ENCODE measurements at places on chromosomes 7 and 10.

GRCh38 chr7:4154882-4155535, 527.1 kb upstream of the FOXK1 start:
- DNase-seq: no peak
- no peaks in the 10 kb centered on the region for H3K36me3 ChIP-seq
- H3K4me1 ChIP-seq: peaks cover 6% of the 10 kb centered on the region
- H3K4me3 ChIP-seq: no peak overlapping the region

- H3K4me1 ChIP-seq: peaks cover 3% of the 10 kb centered on the region
- peaks cover 34% of the 10 kb centered on the region for H3K36me3 ChIP-seq
- no peaks in the 10 kb centered on the region for H3K27me3 ChIP-seq
- no peak overlapping the region for H3K27ac ChIP-seq
Observed at GRCh38 chr7:51031791-51032515, 249.3 kb upstream of the GRB10 start.

GRCh38 chr10:100993986-100994708, 5.5 kb upstream of the LZTS2 start:
- no peak overlapping the region for H3K4me3 ChIP-seq
- no peak for DNase-seq
- H3K27ac ChIP-seq: no peak overlapping the region
- no peaks in the 10 kb centered on the region for H3K27me3 ChIP-seq
- H3K4me1 ChIP-seq: peaks cover 10% of the 10 kb centered on the region
- H3K36me3 ChIP-seq: peaks cover 26% of the 10 kb centered on the region

- H3K27me3 ChIP-seq: no peaks in the 10 kb centered on the region
- H3K4me3 ChIP-seq: no peak overlapping the region
- H3K36me3 ChIP-seq: no peaks in the 10 kb centered on the region
- H3K27ac ChIP-seq: no peak overlapping the region
- peaks cover 11% of the 10 kb centered on the region for H3K4me1 ChIP-seq
Observed at GRCh38 chr7:40516376-40516775, 381.6 kb downstream of the SUGCT start.

DNA sequence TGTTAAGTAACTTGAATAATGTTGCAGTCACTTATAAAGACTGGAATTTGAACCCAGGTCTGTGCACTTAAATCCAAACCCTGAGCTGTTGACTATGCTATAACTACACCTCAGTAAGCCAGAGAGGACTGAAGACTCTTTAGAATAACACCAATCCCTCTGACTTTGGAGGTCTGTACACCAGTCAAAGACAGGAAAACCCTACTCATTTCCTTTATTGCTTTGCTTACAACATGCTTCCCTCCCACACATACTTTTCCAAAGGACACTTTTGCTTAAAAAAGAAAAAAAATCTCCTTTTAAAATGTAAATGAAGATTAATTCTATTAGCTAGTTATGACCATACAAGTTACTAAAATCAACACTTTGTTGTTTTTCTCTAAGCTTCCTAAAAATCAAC, 184.7 kb upstream of the KCTD7 start:
- no peak overlapping the region for H3K4me3 ChIP-seq
- H3K27me3 ChIP-seq: no peaks in the 10 kb centered on the region
- H3K4me1 ChIP-seq: no peaks in the 10 kb centered on the region
- no peak overlapping the region for H3K27ac ChIP-seq
- H3K36me3 ChIP-seq: peaks cover 2% of the 10 kb centered on the region
- DNase-seq: no peak

DNA sequence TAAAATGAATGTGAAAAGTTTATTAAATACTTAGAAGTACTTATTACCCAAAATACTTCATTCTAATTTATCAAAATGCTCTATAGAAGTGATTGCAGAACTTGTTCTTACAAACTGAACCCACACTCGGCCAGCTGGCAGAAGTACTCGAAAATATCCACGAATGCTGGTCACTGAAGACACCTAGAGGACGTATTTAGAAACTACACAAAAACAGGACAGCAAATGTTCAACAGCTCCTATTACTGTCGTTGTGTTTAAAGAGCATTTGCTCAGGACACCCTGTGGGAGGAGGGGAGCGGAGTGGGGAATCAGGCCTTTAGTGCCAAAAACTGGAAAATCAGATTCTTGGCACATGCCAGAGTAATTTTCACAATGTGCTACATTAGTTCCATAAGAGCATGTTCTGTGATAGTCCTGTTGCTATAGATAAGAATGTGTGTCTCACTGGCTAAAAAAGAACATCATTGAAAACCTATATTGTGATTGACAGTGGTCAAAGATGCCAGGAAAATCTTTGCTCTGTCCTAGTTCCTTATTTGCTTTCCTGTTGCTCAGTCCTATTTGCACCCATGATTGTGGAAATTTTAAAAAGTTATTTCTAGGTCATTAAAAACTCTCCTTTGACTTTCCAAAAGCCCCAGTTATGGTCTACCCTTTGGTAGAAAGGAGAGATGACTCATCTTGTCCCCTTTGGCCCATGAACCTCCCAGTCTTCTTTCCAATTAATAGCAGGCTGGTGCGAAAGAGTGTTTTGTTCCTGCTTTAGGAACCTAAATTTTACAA, 49.0 kb upstream of the NRBF2 start:
- H3K4me1 ChIP-seq: peaks cover 11% of the 10 kb centered on the region
- no peak overlapping the region for H3K27ac ChIP-seq

GRCh38 chr10:59823111-59823510, 69.9 kb upstream of the MRLN start:
- no peak overlapping the region for H3K4me3 ChIP-seq
- DNase-seq: no peak
- peaks cover 27% of the 10 kb centered on the region for H3K4me1 ChIP-seq
- H3K27ac ChIP-seq: no peak overlapping the region
- H3K36me3 ChIP-seq: peaks cover 4% of the 10 kb centered on the region
- H3K27me3 ChIP-seq: no peaks in the 10 kb centered on the region

- no peaks in the 10 kb centered on the region for H3K27me3 ChIP-seq
- H3K36me3 ChIP-seq: no peaks in the 10 kb centered on the region
- H3K4me1 ChIP-seq: no peaks in the 10 kb centered on the region
- H3K4me3 ChIP-seq: no peak overlapping the region
- no peak for DNase-seq
- H3K27ac ChIP-seq: no peak overlapping the region
Observed at GRCh38 chr10:111108441-111108840, 31.6 kb downstream of the ADRA2A start.

GRCh38 chr7:111202321-111202720, 111.4 kb downstream of the LRRN3 start:
- DNase-seq: no peak
- H3K4me1 ChIP-seq: no peaks in the 10 kb centered on the region
- no peaks in the 10 kb centered on the region for H3K27me3 ChIP-seq
- no peaks in the 10 kb centered on the region for H3K36me3 ChIP-seq
- no peak overlapping the region for H3K4me3 ChIP-seq

DNA sequence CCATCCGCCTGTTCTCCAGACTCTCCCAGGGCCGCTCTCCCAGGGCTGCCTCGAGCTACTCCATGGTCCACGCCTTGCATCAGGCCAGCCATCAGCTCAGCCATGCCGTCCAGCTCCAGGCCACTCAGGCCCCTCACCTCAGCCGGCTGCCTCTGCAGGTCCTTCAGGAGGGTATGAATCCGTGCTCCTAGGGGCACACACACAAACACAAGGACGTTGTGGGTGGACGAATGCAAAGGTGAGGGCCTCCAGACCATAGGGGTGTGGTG, 449.4 kb downstream of the PTPRN2 start:
- H3K27me3 ChIP-seq: no peaks in the 10 kb centered on the region
- DNase-seq: no peak
- H3K27ac ChIP-seq: no peak overlapping the region
- no peaks in the 10 kb centered on the region for H3K4me1 ChIP-seq
- H3K36me3 ChIP-seq: no peaks in the 10 kb centered on the region

GRCh38 chr10:7601023-7601656, 65.6 kb downstream of the ITIH5 start:
- H3K4me3 ChIP-seq: no peak overlapping the region
- peaks cover 39% of the 10 kb centered on the region for H3K4me1 ChIP-seq
- H3K27ac ChIP-seq: peak overlapping the region; percentile 55
- no peaks in the 10 kb centered on the region for H3K27me3 ChIP-seq

DNA sequence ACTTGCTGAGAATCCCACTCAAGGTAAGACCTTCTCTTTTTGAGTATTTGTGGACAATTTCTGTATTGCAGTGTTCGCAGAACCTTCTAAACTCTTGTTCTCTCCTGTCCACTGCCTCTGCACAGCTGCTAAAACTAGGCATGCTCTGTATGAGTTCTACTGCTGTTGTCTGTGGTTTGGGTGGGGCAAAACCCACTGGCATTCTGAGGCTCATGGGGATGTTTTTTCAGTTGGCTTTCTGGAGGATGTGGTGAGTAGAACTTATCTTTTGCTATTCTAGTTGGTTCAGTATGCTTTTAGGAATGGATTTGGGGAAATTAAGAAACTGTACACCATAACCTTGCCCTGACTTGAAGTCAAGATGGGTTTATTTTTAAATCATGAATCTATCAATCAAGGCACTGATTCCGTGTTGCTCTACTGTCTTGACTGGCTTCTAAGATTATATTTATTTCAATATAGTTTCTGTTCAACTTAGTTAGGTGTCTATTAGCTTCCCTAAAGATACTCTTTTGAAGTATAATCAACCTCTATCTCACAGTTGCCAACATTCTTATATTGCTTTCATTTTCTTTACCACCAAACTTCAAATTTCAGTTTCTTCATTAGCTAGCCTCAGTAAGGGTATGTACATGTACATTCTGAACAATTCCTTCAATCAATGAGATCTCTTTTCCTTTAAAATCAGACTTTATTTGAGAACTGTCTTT, 25.0 kb upstream of the C1GALT1 start:
- no peak for DNase-seq
- no peaks in the 10 kb centered on the region for H3K27me3 ChIP-seq
- no peaks in the 10 kb centered on the region for H3K4me1 ChIP-seq
- H3K36me3 ChIP-seq: no peaks in the 10 kb centered on the region
- H3K27ac ChIP-seq: no peak overlapping the region

DNA sequence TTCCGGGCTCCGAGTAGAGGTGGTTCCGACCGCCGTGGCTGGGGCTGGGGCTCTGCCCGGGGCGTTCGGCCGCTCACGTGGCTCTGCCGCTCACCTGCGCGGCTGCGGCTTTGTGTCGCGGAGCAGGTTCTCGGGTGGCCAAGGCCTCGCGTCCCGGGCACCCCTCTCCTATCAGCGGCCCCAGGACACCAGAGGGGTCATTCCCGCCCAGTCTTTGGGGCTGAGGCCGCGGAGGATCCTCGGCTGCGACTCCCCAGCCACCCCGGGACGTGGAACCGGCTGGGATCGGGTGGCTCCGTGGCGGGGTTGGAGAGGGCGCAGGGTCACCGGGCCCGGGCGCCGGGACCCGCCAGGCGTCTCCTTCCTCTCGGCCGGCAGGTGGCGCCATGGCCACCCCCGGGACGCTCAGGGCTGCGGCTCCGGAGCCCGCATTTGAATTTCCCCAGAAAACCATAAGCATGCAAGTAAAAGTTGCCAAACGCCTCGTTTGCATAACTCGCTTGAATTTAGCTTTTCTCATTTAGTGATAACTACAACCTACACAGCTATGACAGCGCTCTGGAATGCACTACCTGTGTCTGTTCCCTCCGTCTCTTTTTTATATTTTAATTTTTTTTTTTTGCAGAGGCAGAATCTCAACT, 1.2 kb downstream of the COL26A1 start:
- no peak overlapping the region for H3K27ac ChIP-seq
- H3K4me3 ChIP-seq: peak overlapping the region; percentile 66

DNA sequence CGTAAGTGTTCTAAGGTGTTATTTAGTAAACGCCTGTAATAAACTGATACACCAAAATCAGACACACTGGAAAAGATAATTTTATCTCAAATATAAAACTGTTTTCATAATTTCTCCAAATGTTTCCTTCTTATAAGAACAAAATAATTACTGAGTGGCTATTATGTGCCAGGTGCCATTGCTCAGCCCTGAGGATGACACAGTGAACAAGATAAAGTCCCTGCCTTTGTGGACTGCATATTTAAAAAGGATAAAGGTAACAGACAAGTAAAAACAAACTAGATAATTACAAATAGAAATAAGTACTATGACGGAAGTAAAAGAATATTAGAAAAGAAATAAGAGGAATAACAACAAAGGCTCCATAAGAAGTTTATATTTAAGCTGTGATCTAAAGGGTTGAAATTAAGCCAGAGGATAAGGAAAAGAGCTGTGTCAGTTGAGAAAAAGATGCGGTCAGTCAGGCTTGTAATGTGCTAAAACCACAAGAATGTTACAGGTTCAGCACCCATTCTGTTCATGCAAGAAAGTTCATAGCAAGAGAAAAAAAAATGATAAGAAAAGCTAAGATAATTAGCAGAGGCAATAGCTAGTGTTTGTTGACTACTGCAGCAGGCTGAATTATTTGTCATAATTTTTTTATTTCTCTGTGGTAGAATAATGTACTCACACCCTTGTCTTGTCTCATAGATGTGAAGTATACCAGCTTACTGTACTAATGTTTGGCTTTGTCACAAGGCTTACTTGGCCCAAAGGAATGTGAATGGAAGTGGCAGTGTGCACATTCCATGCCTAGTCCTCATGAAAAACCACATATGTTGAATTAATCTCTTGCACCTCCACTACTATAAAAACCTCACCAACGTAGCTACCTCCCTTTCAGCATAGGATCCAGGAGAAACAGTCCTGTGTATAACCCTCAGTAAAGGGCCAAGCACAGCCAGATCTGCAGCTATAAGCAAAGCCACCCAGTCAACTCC, 75.1 kb downstream of the CRPPA start:
- no peaks in the 10 kb centered on the region for H3K4me1 ChIP-seq
- H3K36me3 ChIP-seq: no peaks in the 10 kb centered on the region
- no peaks in the 10 kb centered on the region for H3K27me3 ChIP-seq
- no peak overlapping the region for H3K4me3 ChIP-seq
- no peak overlapping the region for H3K27ac ChIP-seq
- DNase-seq: no peak

DNA sequence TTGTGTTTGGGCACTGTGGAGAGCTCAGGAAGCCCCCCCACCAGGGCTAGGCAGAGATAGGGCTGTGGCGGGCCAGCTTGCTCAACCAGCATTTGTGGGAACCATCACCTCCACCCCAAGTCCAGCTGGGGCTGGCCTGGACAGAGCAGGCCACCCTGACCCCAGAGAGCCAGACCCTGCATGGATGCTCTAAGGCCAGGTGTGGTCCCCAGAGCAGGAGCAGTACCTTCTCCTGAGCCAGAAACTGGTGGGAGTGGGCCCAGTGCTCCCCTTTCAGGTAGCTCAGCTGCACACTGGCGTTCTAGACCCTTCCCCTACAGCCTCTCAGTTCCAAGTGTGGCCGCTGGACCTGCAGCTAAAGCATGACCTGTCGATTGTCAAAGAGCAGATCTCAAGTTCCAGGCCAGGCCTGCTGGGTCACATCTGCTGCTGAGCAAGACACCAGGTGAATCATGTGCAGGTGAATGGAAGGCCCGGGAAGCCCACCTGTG, 57.2 kb downstream of the RASGEF1A start:
- H3K27me3 ChIP-seq: no peaks in the 10 kb centered on the region
- H3K4me1 ChIP-seq: peaks cover 6% of the 10 kb centered on the region
- H3K4me3 ChIP-seq: no peak overlapping the region
- DNase-seq: no peak
- no peaks in the 10 kb centered on the region for H3K36me3 ChIP-seq

DNA sequence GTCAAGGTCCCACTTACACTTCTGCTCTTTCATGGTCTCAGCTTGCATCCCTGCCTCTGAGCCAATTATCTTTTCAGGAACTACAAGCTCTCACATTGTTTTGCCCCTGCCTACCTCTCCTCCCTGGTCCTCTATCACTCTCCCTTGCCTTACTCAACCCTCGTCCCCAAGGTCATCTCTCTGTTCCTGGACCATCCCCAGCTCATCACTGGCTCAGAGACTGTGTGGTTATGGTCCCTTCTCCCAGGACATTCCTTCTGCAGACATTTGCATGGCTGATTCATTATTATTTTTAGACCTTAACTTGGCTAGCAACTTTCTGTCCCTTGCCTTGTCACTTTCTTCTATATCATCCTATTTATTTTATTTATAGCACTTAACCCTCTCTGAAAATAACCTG, 17.8 kb upstream of the GPAM start:
- H3K27ac ChIP-seq: no peak overlapping the region
- no peaks in the 10 kb centered on the region for H3K36me3 ChIP-seq
- H3K27me3 ChIP-seq: no peaks in the 10 kb centered on the region
- no peak overlapping the region for H3K4me3 ChIP-seq
- no peaks in the 10 kb centered on the region for H3K4me1 ChIP-seq
- peak; percentile 68 for DNase-seq

Data from esophagus muscularis mucosa (tissue), 4 donors.